T-cell (primary cell): ENCODE measurements at places on chromosomes 5 and 9.

DNA sequence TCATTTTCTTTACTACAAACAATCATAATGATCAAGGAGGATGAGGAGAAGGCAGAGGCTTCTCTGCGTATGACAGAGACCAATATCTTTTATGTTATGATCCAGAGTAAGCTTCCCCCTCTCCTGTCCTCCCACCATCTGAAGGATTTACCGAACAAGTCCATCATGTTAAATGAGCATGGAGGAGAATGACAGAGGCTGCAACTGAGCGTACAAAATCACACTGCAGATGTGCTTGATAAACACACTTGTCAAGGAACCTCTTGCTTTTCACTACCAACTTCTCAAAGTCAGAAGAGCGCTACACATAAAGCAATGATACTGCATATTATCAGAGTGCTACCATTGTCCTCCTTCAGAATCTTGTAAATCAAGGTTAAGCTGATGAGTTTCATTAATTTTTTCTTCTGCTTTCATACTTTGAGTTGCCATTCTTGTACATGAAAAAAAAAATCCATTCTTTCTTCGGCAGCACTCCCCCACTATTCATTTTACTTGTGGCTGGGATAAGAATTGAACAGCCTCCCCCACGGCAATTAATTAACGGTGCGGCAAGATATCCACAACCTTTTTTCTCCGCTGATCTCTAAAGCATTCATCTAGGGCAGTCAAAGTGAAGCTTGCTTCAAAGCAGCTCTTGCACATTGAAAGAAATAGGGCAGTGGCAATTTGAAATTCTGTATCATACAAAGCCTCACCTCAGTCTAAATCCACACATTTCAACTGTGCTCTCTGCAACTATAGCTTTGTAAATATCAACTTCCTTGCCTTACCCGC, 673.9 kb upstream of the DMAC1 start:
- DNase-seq = no peak

DNA sequence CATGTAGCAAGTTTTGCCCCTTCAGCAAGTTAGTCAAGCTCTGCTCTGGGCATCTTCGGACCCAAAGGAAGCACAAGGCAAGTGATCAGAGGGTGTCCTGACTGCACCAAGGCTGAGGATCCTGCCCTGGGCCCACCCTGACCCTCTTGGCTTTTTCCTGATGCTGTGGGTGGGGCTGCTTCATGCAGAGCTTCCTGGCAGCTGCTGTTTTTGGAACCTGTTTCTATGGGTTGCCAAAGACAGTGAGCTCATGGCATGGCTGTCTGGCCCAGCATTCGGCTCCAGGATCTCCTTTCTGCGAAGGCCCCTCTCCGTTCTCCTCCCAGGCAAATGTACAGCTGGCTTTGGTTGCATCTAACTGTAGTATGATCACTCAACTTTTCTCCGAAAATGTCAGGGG, 497.9 kb downstream of the ARHGEF28 start:
- DNase-seq = no peak

DNA sequence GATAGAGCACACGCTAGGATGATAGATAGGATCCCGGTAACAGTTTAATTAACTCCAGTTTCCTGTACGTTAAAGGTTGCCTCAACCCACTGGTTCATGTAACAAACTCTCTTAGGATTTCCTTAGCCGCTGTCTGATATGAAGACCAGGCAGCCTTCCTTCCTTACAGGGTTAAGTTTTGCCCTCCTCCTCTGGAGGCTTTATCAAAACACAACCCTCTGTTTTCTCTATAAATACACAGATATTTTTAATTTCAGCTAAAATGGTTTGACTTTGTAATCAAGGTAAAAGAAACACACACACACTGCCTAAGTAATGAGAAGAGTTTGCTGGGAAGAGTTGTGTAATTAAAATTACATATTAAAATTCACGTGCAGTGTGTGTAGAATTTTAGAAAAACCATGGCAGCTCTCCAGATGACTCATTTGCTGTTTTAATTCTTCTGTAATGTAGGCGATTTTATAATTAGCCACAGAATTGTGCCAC, 369.8 kb downstream of the CSNK1G3 start:
- no peak for DNase-seq

DNA sequence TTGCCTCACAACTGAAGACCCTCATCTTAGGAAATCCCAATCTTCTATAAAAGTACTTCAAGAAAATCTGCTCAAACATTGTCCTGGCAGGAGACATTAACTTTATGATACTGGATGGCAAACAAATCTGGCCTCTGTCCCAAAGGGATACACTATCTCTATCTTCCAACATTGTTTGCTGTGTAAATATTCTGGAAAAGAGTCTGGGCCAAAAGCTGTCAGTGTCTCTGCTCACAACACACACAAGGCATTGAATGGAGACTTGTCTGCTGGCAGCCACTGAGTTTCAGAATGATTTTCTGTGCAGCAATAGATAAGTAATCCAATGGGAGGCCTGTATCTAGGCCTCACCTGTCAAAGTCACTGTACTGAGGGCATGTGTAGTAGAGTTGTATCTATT, 471.1 kb downstream of the DMAC1 start:
- no peak for DNase-seq

GRCh38 chr9:133979921-133980863, 11.9 kb downstream of the VAV2 start:
- DNase-seq = no peak

- DNase-seq = no peak
Observed at GRCh38 chr9:89742660-89743059, 137.8 kb downstream of the GADD45G start.

DNA sequence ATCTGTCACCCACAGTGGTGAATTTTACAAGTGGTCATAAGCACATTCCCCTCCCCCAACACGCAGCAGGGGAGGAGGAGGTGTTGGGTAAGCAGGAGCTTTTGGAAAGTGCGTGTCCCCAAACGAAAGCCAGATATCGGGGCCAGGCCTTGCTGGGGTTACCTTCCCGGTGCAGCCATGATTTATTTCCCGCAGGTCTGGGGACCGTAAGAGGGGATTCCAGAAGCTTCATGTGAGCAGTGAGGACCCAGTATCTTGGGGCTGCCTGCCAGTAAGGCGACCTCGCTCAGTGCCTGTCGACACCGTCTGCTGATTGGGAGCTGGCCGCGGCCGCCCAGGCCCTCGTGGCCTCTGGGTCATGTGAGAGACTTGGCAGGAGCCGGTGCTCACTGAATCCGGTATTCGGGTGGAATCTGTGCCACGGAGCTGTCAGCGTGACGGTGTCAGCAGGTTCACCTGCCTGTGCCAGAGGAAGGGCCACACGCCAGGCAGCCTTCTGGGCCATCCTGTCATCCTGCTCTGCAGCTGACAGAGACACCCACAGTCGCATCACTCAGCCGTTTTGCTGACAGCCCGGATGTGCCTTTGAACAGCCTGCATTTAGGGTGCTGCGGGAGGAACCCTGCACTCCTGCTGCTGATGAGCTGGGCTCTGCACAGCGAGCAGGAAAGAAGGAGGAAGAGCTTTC, 37.3 kb downstream of the SEC61B start:
- peak; percentile 40 for DNase-seq

DNA sequence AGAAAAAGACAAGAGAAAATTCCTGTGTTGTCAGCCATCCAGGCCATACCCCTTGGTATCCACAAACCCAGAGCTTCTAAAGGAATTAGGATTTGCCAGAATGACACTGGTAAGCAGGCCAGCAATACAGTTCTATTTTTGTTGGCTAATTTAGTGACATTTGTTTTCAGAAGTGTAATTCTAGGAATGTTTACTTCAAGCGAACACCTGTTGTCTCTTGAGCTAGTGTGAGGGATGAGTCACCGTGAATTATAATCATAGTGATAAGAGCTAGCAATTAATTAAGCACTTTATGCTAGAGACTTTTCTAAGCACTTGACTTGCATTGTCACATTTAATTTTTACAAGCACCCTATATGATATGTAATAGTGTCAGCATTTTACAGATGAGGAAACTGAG, 99.2 kb downstream of the PRKACG start:
- no peak for DNase-seq

- DNase-seq = no peak
Observed at GRCh38 chr5:128315671-128316070, 222.4 kb downstream of the FBN2 start.

- DNase-seq = no peak
Observed at GRCh38 chr5:138032028-138032571, 779 bp downstream of the FAM13B start.

GRCh38 chr5:9519537-9519936, 26.3 kb downstream of the SEMA5A start:
- DNase-seq = no peak

DNA sequence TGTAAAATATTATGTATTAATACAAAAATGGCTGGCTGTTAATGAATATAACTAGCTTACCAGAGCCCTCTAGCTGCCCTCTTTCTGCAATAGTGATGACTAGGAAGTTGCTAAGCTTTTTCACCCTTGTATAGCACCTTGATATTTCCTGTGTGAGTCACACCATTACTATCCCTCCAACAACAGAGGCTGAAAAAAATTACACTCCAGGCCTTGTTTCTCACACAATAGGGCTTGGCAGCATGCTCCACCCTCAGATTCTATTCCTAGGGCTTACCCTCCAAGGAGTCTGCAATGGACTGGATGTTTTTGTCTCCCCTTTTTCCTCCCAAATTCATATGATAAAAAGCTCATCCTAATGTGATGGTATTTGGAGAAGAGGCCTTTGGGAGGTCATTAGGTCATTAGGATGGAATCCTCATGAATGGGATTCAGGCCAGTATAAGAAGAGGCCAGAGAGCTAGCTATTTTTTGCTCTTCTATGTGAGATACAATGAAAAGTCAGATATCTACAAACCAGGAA, 184.6 kb upstream of the MAP1B start:
- DNase-seq = no peak

DNA sequence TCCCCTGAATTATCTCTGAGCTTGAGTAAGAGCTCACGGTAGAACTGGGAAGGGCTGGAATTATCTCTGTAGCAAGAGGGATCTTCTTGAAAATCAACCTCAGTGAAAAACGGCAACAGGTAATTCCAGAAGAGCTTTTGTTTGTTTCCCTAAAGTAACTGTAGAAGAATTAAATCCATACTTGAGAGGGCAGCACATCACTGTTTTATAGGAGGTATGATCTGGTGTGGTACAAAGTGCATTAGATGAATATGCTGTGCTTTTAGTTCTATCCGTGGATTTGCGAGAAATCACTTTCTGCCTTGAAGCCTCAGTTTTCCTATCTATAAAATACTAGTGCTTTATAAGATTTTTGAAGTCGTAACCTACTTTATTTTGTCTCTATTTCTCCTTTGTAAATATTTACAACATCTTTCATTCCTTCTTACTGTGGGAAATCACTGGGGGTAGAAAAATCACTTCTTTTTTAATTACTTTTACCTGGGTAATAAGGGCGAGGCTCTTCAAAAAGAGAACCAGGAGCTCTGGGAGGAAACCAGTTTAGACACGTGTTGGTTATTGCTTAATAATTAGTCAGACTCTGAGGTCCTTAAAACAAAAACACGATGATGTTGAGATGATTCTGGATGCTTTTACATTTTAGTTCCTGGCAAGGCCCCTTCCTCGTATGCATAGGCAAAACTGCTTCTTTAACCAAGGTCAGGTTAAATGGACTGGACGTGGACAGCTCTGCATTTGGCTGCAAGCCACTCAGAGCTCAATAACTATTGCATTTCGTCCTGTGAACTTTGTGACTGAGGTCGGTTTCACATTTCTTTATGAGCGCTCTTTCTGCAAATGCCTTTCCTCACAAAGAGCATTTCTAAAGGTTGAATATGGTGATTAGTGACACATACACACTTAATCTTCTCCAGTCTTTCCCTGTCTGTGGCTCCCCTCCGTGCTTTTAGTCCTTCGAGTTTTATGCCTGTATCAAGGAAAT, 376.1 kb downstream of the BRINP1 start:
- DNase-seq = no peak

- no peak for DNase-seq
Observed at GRCh38 chr9:132506977-132507669, 75.3 kb upstream of the BARHL1 start.

DNA sequence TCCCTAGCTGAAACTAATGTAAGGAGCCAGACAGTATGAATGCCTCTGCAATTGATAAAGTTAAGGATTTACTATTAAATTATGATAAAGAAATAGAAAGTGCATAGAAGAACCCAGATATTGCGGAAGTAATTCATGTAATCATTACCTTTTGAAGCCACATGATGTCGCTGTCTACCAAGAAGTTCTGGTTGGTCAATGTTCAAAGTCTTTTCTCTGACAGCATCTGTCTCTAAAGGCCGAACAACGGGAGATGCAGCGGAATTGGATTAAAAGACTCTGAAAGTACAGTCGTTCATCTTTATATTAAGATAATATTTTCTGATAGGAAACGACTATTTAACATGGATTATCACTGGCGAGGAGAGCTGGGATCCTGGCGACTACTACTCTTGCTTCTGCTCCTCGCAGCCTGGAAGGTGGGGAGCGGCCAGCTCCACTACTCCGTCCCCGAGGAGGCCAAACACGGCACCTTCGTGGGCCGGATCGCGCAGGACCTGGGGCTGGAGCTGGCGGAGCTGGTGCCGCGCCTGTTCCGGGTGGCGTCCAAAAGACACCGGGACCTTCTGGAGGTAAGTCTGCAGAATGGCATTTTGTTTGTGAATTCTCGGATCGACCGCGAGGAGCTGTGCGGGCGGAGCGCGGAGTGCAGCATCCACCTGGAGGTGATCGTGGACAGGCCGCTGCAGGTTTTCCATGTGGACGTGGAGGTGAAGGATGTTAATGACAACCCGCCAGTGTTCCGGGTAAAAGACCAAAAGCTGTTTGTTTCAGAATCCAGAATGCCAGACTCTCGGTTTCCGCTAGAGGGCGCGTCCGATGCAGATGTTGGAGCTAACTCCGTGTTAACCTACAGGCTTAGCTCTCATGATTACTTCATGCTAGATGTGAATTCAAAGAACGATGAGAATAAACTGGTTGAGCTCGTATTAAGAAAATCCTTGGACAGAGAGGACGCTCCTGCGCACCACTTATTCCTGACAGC, at the start of gene PCDHA8:
PCDHA8 (plus strand) TSS at position 210 of the 985 bp plus-strand sequence; CDS start at position 345, 135 bp downstream.
- no peak for DNase-seq
